ENCODE measurements at places on chromosomes 12 and 14.

GRCh38 chr12:108358580-108358965 is 19.5 kb upstream of the CMKLR1 start:
- no peak for DNase-seq

- DNase-seq = no peak
Observed at GRCh38 chr14:99909513-99910064, 116.4 kb downstream of the EML1 start.

GRCh38 chr12:109016978-109017377 is 3.9 kb downstream of the SVOP start:
- DNase-seq = no peak

DNA sequence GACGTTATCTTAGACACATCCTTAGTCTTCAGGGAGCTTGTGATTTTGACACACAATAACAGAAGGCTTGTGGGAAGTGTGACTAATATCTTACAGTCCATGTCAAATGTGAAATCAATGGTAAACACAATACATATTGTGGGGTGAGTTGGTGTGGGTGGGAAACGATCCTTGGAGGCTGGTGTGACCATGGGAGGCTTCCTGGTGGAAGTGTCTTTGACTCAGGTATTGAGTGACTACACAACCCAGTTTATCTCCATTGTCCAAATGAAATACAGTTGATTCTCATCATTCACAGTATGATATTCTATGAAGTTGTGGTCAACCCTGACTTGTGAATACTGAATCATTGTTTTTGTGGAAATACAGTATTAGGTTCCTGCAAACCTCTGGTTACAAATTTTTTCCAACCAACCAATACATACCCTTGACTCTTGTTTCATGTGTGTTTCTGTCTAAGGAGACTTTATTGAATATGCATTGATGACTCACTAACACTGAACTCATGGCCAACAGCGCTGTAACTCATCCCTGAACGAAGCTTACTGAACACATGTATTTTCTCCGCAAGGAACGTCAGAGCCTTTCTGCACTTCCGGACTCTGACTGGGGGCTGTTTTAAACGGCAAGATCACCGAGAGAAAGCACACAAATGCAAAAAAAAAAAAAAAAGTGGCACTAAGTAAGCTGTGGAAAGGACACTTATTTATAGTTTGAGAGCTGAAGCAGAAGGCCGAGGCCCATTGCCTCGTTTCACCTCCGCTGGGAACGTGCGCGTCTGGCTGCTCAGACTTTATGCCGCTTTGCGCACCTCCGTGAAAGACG is 59.0 kb downstream of the CLMN start:
- DNase-seq = peak; percentile 63

DNA sequence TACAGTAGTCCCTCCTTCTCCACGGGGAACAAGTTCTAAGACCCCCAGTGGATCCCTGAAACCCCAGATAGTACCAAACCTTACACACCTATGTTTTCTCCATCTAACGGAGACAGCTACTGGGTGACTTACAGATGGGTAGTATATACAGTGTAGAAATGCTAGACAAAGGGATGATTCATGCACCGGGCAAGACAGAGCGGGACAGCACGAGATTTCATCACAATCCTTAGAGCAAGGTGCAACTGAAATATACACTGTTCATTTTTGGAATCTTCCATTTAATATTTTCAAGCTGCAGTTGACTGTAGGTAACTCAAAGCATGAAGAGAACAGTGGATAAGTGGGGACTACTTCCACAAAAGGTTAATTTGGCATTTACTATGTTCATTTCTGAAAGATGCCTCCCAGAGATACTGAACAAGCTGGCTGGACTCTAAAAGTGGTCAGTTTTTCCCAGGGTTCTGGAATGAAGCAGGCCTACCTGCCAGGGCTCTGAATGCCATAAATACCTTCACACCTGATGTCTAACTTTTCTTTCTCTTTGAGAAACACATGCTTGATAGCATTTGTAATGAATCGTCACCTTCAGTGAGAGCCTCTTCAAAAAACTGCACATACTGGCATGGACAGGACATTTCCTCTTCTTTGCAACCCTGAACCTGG is 127.7 kb upstream of the FOXN3 start:
- no peak for DNase-seq

- no peak for DNase-seq
Observed at GRCh38 chr12:114961491-114961890, 277.5 kb upstream of the TBX3 start.

DNA sequence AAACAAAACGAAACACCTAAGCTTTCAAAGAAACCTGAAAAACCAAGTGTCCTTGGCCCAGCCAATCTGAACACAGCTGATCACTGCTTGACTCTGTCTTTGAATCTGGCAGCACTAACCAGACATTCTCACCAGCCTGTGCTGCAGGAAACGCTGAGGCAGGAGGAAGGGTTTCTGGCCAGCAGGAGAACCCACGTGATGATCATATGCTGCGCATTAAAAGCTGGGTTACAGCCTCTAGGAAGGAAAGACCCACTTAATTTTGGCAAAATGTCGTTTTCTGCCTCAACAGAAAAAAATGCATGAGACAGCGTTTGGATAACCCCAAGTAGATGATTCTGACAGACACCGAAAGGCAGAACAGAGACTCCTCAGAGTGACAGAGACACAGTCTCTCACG is 9.8 kb downstream of the APPL2 start:
- no peak for DNase-seq

DNA sequence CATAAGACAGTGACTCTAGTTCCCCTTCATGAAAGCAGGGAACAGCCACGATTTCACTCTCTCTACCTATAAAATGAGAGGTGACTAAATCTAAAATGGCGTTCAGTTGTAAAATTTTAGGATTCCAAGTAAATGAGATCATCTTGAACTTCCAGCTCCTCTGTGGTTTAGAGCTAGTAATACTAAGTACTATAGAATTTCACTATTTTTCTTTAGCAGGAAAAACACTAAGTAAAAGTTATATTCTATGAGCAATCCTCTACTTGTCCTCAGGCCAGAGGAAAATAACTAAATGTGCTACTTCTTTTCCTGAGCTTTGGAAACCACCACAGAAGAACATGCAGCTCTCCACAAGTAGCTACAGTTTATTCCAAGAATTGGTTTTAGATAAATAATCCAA is 55.6 kb downstream of the NIN start:
- no peak for DNase-seq
